ENCODE measurements at places on chromosomes 5 and 9.

DNA sequence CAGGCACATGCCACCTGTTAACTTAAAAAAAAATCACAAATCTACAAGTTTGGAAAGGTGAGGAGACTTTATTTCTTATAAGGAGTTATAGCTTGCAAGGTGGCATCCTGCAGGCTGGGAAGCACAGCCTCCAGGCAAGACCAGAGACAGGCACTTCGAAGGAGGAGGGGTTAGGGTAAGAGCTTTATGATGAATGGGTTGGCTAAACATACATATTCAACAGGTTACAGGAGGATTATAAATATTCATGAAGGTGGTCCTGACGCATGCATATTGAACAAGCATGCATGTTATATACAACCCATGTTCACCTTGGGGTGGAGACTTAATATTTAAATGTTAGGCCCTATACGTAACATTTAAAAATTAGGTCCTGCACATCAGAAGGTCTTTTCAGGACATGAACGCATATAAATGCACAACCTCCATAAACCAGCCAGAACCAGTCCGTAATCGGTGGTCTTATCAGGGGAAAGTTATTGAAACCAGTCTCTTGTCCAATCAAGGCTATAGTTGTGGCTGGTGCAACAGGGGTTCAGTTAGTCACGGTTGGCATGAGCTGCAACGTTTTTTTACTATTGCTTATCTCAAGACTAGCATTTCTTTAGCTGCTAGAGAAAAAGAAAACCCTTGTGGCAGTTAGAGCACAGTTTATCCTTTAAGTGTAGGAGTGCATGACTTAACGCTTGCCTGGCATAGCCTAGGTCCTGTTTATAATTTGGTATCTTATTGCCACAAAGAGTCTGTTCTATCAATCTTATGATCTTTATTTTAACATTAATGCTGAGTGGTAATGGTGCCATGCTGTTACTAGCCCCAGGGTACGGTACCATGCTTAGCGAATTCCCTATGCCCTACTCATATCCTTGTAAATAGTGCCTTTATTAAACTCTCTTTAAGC lies 72.7 kb downstream of the C9orf57 start:
- DNase-seq = no peak

- DNase-seq = no peak
Measured at GRCh38 chr5:40679913-40680681, at the start of gene PTGER4. TSS of gene PTGER4 (plus strand) at chr5:40679915. CDS start at chr5:40680994, 1,079 bp downstream.

DNA sequence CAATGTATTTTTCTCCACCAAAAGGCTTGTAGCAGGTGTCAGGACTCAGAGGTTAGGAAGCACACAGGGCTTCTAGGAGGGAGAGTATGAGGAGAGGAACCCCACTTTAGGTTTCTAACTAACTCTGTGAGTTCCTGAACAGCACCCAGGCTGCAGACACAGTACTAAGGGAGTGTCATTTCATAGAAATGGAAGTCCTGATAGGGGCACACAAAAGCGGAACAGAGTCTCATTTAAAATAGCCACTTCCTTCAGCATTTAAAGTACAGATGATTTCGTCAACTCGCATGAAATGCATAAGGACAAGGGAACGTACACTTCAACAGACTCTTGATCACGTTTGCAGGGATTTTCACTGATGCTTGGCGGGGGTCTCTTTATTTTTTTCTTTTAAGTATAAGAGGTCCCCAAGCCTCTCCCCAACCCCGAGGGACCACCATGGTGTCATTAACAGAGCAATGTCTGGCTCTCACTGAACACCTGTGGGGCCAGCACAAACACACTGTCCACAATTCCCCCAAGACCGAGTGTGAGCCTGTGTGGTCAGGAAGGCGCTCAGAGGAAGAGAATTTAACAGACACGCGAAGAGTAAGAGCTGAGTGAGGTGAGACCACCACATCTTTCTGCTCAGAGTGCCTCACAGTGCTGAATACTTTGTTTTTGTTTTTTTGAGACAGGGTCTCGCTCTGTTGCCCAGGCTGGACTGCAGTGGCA lies 82.3 kb downstream of the SECISBP2 start:
- no peak for DNase-seq

DNA sequence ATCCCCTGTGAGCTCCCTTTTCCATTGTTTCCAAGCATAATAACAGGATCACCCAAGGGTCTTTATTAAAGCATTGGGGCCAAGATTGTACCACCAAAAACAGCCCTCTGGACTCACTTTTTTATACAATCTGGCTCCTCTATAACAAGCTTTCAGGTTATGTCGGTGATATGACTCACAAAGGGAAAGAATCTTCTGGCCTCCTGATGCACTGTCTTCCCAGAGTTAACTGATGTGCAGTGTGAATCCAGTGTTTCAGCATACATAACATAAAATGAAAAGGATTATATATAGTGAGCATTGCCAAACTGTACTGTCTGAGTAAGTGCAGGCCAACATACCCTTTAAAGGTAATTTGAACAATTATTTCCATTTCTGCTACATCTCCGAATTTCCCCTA lies 33.9 kb upstream of the MAN2A1 start:
- DNase-seq = no peak

DNA sequence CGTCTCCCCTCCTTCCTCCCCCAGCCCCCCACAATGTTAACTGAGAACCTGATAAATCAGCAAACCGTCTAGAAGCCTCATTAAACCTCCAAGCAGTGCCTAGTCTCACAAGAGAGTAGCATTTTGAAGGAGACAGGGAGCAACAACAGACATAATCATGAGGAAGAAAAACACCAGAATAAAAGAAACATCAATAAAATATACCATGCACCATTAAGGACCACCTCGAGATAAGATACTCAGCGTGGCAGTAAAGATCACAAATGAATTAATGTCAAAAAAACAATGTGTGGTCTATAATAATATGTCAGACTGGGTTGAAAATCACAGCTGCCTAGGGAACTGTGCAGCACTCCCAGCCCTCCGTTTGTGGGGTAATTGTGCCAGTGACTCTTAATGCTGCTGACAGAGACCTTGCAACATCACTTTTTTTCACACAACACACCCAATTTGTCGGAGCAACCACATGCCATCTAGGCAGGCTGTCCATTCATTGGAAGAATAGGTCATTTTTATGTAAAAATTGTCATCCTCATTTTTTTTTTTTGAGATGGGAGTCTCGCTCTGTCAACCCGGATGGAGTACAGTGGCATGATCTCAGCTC lies 450.8 kb upstream of the WWC1 start:
- no peak for DNase-seq
